Fibroblast of lung (primary cell): ENCODE measurements at places on chromosomes 6 and 20. TPM values are rescaled to one million over a fixed set of nuclear protein-coding genes. Genes with fewer than 3 reads are reported as not detected.

GRCh38 chr6:35077713-35078105 lies 63.4 kb downstream of the TCP11 start:
- H3K4me3 ChIP-seq = no peak overlapping the region
- no peaks in the 10 kb centered on the region for H3K36me3 ChIP-seq
- DNase-seq = no peak
- H3K4me1 ChIP-seq = no peaks in the 10 kb centered on the region

DNA sequence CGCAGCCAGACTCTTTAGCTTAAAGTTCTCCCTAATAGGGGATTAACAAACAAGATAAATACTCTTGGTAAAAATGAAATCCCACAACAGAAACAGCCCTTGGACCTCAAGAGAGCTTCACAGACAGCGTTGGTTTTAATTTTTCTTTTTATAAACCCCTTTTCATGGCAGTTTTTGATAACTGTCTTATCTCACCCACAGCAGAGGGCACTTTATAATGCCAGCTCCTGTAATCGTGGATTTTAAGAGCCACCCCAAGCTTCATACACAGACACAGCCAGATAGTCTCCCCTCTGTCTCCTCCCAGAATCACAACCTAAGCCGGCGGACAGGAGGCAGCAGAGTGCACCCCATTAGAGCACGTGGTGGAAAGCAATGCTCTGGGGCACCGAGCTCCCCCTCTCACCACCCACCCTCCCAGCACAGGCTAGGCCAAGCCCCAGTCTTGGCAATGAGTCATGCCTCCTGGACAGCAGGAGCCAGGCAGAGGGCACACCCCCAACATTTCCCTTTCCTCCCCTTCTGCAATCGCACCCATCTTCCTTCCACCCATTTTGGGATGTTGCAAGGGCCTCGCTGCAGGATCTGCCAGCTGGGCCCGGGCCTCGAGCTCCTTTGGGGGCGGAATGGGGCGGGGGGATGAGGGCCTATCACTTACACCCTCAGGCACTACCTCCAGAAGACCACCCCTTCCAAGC lies 2.4 kb downstream of the JAG1 start:
- peak; percentile 85 for DNase-seq
- H3K27ac ChIP-seq = peak overlapping the region; percentile 72
- H3K27me3 ChIP-seq = no peaks in the 10 kb centered on the region
- H3K4me3 ChIP-seq = peak overlapping the region; percentile 88

DNA sequence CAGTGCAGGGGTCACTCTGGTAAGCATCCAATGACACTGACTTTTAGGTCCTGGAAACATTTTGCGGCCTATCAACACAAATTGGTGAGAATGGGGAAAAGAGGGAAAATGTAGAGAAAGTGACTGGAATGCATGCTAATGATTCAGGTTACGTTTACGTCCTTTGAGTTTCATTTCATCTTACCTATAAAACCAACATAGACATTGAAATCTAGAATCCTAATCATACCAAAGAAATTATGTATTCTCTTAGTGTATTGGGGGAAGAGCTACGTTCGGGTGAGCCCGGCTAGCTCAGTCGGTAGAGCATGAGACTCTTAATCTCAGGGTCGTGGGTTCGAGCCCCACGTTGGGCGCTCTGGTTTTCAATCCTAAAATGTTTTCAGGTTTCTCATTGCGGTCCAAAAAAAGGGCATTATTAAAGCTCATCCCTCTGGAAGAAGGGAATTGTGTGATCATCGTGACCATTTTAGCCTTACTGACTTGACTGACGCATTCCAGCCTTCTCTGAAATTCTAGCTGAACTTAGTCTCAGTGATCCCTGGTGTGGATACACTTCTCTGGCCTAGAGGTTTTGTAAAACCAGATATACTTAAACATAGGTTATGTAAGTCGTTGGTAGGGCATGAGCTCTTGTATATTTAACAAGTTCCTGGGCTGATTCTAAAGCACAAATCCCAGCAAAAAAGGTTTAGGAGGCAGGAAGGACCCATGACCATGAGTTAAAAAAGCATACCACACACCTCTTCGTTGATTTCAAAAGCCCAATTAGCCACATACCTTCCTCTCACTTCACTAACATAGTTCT lies 18.3 kb downstream of the HMGN4 start:
- H3K36me3 ChIP-seq = no peaks in the 10 kb centered on the region
- no peaks in the 10 kb centered on the region for H3K27me3 ChIP-seq
- no peak overlapping the region for H3K27ac ChIP-seq
- H3K4me1 ChIP-seq = no peaks in the 10 kb centered on the region

GRCh38 chr20:36304786-36305495 lies 1.2 kb upstream of the DLGAP4 start:
- H3K36me3 ChIP-seq = no peaks in the 10 kb centered on the region
- DNase-seq = no peak
- no peaks in the 10 kb centered on the region for H3K4me1 ChIP-seq
- no peak overlapping the region for H3K4me3 ChIP-seq
- peaks cover 55% of the 10 kb centered on the region for H3K27me3 ChIP-seq
- no peak overlapping the region for H3K27ac ChIP-seq

DNA sequence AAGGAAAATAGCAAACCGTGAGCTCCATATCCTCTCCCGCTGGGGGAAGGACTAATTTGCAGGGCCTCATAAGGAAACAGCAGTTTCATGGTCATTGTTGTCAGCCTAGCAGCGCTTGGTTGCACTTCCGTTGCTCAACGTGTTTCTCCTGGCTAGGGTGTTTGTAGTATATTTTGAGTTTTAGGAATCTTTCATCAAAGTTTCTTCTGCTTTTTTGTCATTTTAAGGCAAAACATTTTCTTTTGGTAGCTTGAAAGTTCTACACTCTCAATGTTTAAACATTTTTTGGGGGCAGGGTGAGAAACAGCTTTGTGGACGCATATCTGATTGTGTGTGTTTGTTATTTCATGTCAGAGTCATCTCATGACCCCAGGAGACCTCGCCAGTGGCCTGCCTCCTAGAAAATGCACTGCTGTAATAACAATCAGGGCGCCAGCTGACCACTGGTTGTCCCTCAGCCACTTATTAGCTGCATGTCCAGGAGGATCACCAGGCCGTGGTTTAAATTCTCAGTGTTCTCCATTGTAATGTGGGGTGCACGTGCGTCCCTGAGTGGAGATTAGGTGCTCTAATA lies 20.6 kb downstream of the JARID2 start:
- no peaks in the 10 kb centered on the region for H3K27me3 ChIP-seq
- no peaks in the 10 kb centered on the region for H3K36me3 ChIP-seq
- no peak overlapping the region for H3K27ac ChIP-seq
- peaks cover 25% of the 10 kb centered on the region for H3K4me1 ChIP-seq
- no peak for DNase-seq

DNA sequence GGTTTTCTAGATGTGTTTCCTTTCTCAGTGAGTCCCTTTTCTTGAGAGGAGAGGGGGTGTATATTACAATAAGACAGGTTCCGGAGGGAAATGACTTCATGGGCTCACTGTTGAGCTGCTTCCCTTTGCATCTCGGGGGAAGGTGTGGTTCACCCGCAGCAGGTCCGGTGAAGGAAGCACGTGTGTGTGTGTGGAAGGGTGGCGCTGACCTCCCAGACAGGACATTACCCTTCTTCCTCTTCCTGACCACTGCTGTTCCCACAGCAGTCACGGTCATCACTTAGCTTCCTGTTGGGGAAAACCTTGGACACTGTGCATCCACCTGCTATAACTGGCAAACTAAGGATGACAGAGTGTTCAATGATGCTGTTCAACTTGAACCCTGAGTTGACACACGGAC lies 83.6 kb downstream of the PLEKHG1 start:
- H3K36me3 ChIP-seq = no peaks in the 10 kb centered on the region
- H3K27me3 ChIP-seq = no peaks in the 10 kb centered on the region
- no peak overlapping the region for H3K4me3 ChIP-seq
- H3K27ac ChIP-seq = no peak overlapping the region
- H3K4me1 ChIP-seq = no peaks in the 10 kb centered on the region
- no peak for DNase-seq

GRCh38 chr6:71268735-71269437 lies 19.7 kb upstream of the OGFRL1 start:
- H3K4me3 ChIP-seq = no peak overlapping the region
- no peaks in the 10 kb centered on the region for H3K27me3 ChIP-seq
- H3K27ac ChIP-seq = no peak overlapping the region
- no peaks in the 10 kb centered on the region for H3K4me1 ChIP-seq

GRCh38 chr6:169109411-169110220 lies 144.0 kb downstream of the THBS2 start:
- no peaks in the 10 kb centered on the region for H3K4me1 ChIP-seq
- no peak overlapping the region for H3K4me3 ChIP-seq
- DNase-seq = no peak
- H3K27me3 ChIP-seq = no peaks in the 10 kb centered on the region
- no peaks in the 10 kb centered on the region for H3K36me3 ChIP-seq
- no peak overlapping the region for H3K27ac ChIP-seq

- H3K36me3 ChIP-seq = no peaks in the 10 kb centered on the region
- H3K27ac ChIP-seq = no peak overlapping the region
- no peak overlapping the region for H3K4me3 ChIP-seq
- DNase-seq = no peak
These were observed 181.6 kb downstream of the UTRN start for GRCh38 chr6:144466716-144467115.

DNA sequence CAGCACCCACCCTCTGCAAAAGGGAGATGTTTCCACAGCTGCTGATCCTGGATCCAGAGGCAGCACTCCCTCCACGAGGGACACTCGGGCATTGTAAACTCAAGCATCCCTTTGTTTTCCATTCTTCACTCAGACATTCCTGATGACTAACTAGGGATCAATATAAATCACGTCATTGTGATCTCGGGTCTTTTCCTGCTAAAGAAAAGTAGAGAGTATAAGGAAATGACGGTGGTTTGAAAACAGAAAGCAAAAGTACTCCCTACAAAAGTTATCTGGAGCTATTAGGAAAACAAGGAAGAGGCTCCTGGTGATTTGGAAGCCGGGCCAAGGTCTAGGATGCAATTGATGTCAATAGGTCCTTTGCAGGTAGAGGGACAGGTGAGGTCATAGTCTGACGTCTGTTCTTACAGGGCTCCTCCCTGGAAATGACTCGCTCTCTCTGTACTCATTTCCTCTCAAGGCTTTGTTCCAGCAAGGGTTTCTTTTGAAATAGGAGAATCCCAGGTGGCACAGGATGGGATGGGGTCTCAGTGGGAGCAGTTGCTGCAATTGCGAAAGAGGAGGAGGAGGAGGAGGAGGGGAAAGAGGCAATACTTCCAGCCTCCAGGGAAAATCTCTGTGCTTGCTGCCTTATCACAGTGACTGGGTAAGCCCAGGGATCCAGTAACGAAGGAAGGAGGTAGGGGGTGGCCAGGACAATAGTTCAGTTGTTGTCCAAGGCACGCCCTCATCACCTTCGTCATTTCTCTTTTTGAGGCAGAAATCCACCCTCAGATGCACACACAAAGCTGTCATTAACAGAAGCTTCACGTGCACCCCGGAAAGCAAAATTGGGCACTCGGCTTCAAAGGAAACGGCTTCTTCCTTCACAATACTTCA lies 222.8 kb downstream of the LY86 start:
- H3K4me3 ChIP-seq = peak overlapping the region; percentile 52
- peaks cover 2% of the 10 kb centered on the region for H3K4me1 ChIP-seq
- H3K27me3 ChIP-seq = no peaks in the 10 kb centered on the region
- peak; percentile 74 for DNase-seq
- H3K27ac ChIP-seq = no peak overlapping the region

- H3K36me3 ChIP-seq = peaks cover 3% of the 10 kb centered on the region
- H3K27me3 ChIP-seq = no peaks in the 10 kb centered on the region
- H3K4me3 ChIP-seq = no peak overlapping the region
- peaks cover 12% of the 10 kb centered on the region for H3K4me1 ChIP-seq
These were observed 57.0 kb upstream of the GNRH2 start for GRCh38 chr20:2986466-2986865.

DNA sequence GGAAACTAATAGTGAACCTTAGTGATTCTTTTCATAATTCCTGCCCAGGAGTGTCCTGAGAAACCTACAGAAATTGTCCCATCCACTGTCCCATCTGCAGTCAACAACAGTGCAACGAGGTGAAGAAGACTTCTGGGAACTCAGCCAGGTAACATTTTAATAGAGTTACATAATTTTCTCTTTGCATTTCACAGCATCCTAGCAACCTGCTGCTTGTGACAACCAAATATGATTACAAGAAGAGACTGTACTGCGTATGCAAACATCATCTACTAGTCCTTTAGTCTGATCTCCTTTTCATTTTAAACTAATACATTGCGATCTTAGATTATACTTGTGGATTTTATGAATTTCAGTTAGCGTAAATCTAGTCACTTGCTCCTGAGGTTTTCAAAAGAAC lies 951.6 kb downstream of the TFAP2A start:
- no peaks in the 10 kb centered on the region for H3K36me3 ChIP-seq
- H3K4me1 ChIP-seq = no peaks in the 10 kb centered on the region
- no peak overlapping the region for H3K27ac ChIP-seq
- H3K4me3 ChIP-seq = no peak overlapping the region
- H3K27me3 ChIP-seq = no peaks in the 10 kb centered on the region

DNA sequence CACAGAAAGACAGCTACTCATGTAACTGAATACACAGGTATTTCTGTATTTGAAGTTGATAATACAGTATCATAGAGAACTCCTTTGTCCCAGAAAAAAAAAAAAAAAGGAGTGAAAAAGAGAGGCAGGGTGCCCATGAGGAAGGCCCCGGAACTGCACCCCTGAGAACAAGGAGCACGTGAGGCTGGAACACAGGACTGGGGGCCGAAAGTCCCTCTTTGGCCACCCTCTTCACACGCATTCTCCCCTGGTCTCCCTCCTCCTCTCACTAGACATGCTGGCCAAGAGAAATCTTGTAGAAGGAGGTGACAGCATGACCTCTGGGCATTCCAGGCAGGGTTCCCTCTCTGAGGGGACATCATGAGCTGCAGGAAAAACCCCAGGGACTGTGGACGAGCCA lies 62.7 kb upstream of the TRAF3IP2 start:
- H3K4me1 ChIP-seq = peaks cover 10% of the 10 kb centered on the region
- H3K27me3 ChIP-seq = no peaks in the 10 kb centered on the region
- no peak overlapping the region for H3K4me3 ChIP-seq

GRCh38 chr6:130788954-130789353 lies 38.3 kb upstream of the SMLR1 start:
- no peak for DNase-seq
- H3K27ac ChIP-seq = no peak overlapping the region
- no peaks in the 10 kb centered on the region for H3K27me3 ChIP-seq
- H3K4me3 ChIP-seq = no peak overlapping the region
- H3K36me3 ChIP-seq = no peaks in the 10 kb centered on the region

SCUBE3 gene
- under 0.01 TPM in 2 replicates for total RNA-seq

WFDC10B gene
- total RNA-seq = not detected in 2 replicates

SERPINB6 gene
- 71.7 and 83.9 TPM in 2 replicates for total RNA-seq

NHLRC1 gene
- total RNA-seq = 3.1 and 3.5 TPM in 2 replicates

SERINC1 gene
- total RNA-seq = 241 and 363 TPM in 2 replicates

APOM gene
- total RNA-seq = 0.99 and 1.0 TPM in 2 replicates

RNF144B gene
- total RNA-seq = 0.26 and 0.83 TPM in 2 replicates
